ENCODE measurements at places on chromosomes 16 and 17. TPM values are rescaled to one million over a fixed set of nuclear protein-coding genes. Genes with fewer than 3 reads are reported as not detected.

Gene RAD51C
- total RNA-seq: 19.9 TPM

Gene SYT17
- 5.4 TPM for total RNA-seq

GRCh38 chr16:46914556-46915201 lies 30.5 kb downstream of the GPT2 start:
- H3K4me3 ChIP-seq: no peak overlapping the region
- H3K36me3 ChIP-seq: no peaks in the 10 kb centered on the region
- H3K27ac ChIP-seq: no peak overlapping the region
- H3K27me3 ChIP-seq: no peaks in the 10 kb centered on the region
- no peak for DNase-seq
- H3K4me1 ChIP-seq: no peaks in the 10 kb centered on the region

DNA sequence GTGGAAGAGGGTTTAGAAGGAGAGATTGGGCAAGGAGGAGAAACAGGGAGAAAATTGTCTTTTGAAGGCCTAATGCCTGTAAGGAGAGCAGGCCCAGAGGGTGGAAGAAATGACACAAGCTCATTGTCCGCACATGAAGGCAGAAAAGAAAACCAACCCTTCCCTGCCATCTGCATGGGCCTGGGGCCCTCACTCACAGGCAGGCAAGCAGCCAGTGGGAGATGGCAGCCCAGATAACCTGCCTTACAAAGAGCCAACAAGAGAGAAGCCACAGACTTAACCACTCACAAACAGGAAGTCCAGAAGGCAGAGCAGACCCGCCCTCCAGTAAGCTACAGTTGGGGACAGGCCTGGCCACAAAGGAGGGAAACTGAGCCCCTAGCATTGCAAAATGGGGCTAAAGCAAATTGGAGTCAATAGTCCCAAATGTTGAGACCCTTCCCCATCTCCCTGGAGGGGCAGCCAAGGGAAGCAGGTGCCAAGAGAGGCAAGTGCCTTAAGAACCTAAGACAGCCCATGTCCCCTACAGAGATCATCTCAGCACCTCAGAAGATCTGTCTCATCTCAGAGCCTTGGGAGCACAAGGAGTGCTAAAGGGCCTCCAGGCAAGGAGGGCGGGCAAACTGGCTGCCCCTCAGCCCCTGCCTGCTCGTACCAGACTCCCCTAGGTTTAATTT lies 7.3 kb upstream of the TSPOAP1 start:
- no peak overlapping the region for H3K4me3 ChIP-seq
- no peaks in the 10 kb centered on the region for H3K27me3 ChIP-seq

DNA sequence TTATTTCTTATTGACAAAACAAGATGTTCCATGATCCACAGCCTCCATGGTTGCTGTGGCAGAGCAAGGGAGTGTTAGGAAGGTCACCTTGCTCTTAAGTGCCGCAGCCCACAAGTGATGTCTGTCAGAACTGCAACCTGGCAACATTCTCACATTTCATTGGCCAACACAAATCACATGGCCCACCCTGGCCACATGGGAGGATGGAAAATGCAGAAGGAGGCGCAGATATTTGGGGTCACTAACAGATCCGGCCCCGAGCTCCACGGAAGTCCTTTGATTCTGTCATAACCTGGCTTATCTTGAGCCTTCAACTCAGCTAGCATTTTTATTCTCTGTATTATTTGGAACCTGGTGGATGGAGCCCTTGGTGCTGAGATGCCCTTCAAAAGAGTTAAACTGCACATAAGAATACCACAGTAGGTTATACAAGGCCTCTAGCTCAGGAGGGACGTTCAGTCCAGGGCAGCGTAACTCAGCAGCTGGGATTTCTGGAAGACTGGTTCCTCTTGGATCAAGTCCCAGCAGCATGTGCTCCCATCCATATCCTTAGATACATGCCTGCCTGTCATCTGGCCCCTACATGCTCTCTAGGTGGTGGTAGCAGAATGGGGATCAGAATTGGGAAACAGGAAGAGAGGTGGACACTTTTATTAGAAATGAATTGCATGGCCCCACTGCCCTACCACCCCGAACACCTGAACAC lies 508.1 kb downstream of the HAPSTR1 start:
- H3K36me3 ChIP-seq: no peaks in the 10 kb centered on the region
- no peaks in the 10 kb centered on the region for H3K4me1 ChIP-seq
- DNase-seq: no peak
- H3K27ac ChIP-seq: no peak overlapping the region
- no peak overlapping the region for H3K4me3 ChIP-seq
- peaks cover 6% of the 10 kb centered on the region for H3K27me3 ChIP-seq
